ENCODE measurements at places on chromosomes 12 and 14. TPM values are rescaled to one million over a fixed set of nuclear protein-coding genes. Genes with fewer than 3 reads are reported as not detected.

Gene CCDC88C
- 25.6 TPM for total RNA-seq

Gene KRT2
- total RNA-seq: 3.6 TPM

DNA sequence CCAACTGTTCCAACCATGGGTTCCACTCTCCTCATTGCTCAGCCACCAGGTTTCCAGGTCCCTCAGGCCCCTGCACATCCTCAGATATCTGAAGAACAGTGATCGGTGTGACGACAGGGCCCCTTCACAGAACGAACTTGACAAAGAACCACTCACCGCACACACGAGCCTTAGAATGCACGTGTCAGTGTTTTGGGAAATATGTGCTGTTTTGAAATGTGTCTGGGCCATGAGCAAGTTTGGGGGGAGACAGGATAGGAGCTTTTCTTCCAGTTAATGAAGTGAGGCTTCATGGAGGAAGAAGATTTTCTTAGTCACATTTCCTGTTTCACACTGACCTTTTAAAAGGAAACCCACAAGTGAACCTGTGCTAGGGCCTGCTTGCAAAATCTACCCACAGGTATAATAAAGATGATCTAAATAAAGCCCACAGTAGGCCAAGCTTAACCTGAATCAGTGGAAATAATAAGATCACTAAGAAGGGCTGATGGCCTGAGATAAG, 58.6 kb downstream of the ZFP36L1 start:
- H3K36me3 ChIP-seq: no peaks in the 10 kb centered on the region
- no peak overlapping the region for H3K27ac ChIP-seq
- DNase-seq: no peak
- H3K4me3 ChIP-seq: no peak overlapping the region

DNA sequence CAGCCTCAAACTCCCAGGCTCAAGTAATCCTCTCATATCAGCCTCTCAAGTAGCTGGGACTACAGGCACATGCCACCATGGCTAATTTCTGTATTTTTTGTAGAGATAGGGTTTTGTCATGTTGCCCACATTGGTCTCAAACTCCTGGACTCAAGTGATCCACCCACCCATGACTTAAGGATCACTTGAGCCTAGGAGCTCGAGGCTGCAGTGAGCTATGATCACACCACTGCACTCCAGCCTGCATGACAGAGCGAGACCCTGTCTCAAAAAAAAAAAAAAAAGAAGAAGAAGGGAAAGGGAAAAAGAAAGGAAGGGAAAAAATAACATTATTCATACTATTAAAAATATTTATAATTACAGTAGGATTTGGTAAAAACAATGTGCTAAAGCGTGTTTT, 19.2 kb downstream of the EPS8 start:
- no peaks in the 10 kb centered on the region for H3K27me3 ChIP-seq
- no peaks in the 10 kb centered on the region for H3K4me1 ChIP-seq
- no peak for DNase-seq
- no peak overlapping the region for H3K4me3 ChIP-seq

GRCh38 chr12:107360482-107360881, 267.1 kb upstream of the CRY1 start:
- H3K27me3 ChIP-seq: no peaks in the 10 kb centered on the region
- H3K36me3 ChIP-seq: no peaks in the 10 kb centered on the region
- H3K4me1 ChIP-seq: peaks cover 5% of the 10 kb centered on the region
- no peak for DNase-seq
- H3K4me3 ChIP-seq: no peak overlapping the region

Gene CPNE6
- total RNA-seq: 0.05 TPM

Gene PLXNC1
- total RNA-seq: 11.0 TPM

Gene CLEC2A
- not detected for total RNA-seq

DNA sequence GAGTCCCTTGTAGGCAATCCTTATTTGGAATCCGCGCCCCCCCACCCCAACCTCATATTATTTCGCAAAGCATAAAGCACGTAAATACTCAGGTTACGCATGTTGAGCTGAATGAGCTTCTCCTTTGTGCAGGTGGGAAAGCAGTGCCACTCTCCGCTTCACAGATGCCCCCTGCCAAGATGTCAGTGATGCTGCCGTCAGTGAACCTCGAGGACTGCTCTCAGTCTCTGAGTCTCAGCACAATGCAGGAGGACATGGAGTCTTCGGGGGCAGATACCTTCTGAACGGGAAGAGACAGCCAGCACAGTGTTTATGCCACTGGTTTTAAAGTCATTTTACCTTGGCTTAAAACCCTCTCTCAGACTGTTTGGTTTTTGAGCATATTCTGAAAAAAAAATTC, 90.1 kb upstream of the DACT1 start:
- no peaks in the 10 kb centered on the region for H3K27me3 ChIP-seq
- no peak overlapping the region for H3K4me3 ChIP-seq
- H3K27ac ChIP-seq: no peak overlapping the region
- DNase-seq: no peak
- H3K36me3 ChIP-seq: no peaks in the 10 kb centered on the region
- H3K4me1 ChIP-seq: no peaks in the 10 kb centered on the region

- H3K4me3 ChIP-seq: no peak overlapping the region
- H3K27ac ChIP-seq: no peak overlapping the region
- DNase-seq: no peak
- peaks cover 4% of the 10 kb centered on the region for H3K36me3 ChIP-seq
- no peaks in the 10 kb centered on the region for H3K4me1 ChIP-seq
Measured at GRCh38 chr12:95136598-95136997, 63.2 kb upstream of the NR2C1 start.

- no peak overlapping the region for H3K27ac ChIP-seq
- no peak overlapping the region for H3K4me3 ChIP-seq
- no peak for DNase-seq
- H3K27me3 ChIP-seq: no peaks in the 10 kb centered on the region
Measured at GRCh38 chr14:71487449-71487848, 444.8 kb upstream of the RGS6 start.

DNA sequence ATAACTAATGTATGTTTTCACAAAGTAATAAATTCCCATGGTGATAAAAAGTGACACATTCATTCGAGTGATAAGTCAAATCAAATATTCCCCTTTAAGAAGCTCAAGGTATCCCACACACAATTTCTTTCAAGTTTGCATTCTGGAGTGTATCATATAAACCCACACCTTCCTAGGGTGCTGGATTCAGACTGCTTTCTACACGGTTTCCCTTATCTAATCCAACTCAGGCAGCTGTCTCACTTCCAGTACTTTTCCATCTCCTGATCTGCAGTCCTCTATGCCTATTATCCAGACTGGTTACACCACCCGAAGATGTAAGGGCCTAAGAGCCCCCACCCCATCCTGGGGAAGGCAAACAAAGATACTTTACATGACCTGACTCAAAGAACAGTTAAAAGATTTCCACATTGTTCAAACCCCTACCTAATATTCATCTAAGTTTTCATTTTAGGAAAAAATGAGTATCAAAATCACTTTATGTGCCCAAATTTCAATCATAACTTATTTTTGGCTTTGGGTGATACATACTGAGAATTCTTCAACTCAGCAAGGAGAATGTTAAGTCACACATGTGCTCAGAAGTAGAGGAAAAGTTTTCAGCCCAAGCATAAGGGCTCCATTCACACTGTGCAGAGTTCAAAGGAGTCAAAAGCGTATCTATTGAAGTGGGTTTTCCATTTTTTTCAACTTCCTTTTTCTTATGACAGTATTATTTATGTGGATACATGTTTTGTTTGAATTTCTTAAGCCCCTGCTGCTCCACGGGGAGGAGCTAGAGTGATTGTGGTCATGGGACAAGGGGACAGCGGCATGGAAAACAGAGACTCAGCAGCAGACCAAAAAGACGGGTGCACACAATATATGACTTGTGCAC, 41.8 kb downstream of the CORO1C start:
- H3K4me1 ChIP-seq: peaks cover 44% of the 10 kb centered on the region
- peak overlapping the region; percentile 88 for H3K27ac ChIP-seq
- peak; percentile 51 for DNase-seq
- H3K36me3 ChIP-seq: no peaks in the 10 kb centered on the region

DNA sequence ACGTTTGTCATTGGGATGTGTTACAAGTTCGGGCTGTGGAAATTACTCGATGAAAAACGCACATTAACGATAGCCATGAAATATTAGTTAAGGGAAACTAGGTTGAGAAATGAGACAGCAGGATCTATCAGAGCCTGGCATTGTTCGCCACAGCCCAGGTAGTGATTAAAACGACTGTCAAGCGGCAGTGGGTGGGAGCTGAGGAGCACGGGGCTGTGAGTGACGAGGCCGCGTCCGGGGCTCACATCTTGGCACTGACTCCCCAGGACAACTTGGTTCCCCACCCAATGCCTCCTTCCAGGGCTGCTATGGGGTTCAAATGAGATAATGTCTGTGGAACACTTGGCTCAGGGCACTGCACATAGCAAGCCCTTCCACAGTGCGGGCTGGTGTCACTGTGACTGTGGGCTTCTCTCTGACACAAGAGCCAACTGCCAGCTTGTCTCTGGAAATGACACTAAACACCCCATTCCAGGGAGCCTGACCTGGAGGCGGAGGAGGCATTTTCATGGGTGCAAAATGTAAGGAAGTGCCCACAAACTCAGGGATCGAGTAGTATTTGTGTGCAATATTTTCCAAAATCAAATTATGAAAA, 19.3 kb downstream of the MMAB start:
- no peak for DNase-seq
- H3K27me3 ChIP-seq: no peaks in the 10 kb centered on the region
- no peaks in the 10 kb centered on the region for H3K36me3 ChIP-seq
- H3K4me3 ChIP-seq: no peak overlapping the region

Gene PRB2
- total RNA-seq: 0.05 TPM

GRCh38 chr12:132189378-132190011, 45.2 kb downstream of the NOC4L start:
- peak overlapping the region; percentile 74 for H3K4me3 ChIP-seq
- no peaks in the 10 kb centered on the region for H3K36me3 ChIP-seq
- H3K27me3 ChIP-seq: peaks cover 26% of the 10 kb centered on the region
- peaks cover 55% of the 10 kb centered on the region for H3K4me1 ChIP-seq
- DNase-seq: peak; percentile 91

DNA sequence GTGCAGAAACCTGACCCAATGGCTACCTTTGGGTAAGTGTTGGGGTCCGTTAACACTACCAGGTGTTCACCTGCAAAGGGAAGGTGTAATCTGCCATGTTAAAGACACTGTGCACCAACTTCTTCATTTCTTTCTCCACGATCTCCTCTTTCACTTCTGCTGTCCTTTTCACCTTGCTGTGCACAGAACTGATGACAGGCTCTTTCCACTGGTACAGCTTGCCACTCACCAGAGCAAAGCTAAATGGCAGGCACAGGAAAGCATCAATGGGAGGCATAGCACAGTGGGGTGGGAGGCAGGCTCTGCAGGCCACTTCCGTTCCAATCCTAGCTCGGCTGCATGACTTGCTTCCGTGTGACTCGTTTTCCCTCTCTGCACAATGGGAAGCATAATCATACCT, 2.6 kb upstream of the C12orf76 start:
- H3K36me3 ChIP-seq: no peaks in the 10 kb centered on the region
- H3K4me1 ChIP-seq: peaks cover 8% of the 10 kb centered on the region
- no peak overlapping the region for H3K27ac ChIP-seq
- DNase-seq: no peak

Gene CMTM5
- total RNA-seq: 0.05 TPM

Gene RERG
- total RNA-seq: 1.4 TPM

DNA sequence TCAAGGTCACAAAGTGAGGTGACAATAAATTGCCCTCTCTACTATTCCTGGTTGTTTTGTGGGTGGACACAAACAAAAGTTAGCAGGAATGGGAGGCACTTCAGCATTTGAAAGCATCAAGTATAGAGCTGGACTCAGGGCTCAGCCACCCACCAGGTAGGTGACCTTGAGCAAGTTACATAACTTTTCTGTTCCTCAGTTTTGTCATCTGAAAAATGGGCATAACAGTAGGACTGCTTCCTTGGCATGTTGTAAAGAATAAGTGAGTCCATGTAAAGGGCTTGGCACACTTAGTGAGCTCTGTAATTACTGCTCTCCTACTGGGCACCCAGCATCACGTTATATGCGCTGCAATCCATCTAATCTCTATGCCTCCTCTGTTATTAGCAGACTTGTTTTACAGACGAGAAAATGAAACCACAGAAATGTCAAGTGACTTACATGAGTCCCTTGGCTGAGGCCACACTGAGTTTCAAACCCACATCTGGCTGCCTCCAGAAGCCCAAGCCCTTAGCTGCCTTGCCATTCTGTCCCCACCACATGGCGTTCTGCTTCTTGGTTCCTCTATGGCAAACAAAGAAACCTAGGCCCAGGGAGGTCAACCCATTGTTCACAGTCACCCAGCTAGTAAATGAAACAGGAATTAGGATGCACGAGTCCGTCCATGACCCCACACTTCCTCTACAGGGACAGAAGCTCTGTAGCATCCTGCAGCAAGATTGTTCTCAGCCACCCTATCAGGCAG, 63.2 kb upstream of the SLC24A4 start:
- H3K4me1 ChIP-seq: no peaks in the 10 kb centered on the region
- no peak overlapping the region for H3K4me3 ChIP-seq

DNA sequence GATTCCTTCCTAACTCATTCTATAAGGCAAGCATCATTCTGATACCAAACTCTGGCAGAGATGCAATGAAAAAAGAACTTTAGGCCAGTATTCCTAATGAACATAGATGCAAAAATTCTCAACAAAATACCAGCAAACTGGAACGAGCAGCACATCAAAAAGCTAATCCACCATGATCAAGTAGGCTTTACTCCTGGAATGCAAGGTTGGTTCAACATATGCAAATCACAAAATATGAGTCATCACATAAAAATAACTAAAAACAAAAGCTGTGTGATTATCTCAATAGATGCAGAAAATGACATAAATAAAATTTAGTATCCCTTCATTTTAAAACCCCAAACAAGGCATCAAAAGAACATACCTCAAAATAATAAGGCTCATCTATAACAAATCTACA, 98.9 kb downstream of the ACSS3 start:
- no peak overlapping the region for H3K27ac ChIP-seq
- no peak overlapping the region for H3K4me3 ChIP-seq
- no peaks in the 10 kb centered on the region for H3K4me1 ChIP-seq
- H3K27me3 ChIP-seq: no peaks in the 10 kb centered on the region
- DNase-seq: no peak
- H3K36me3 ChIP-seq: no peaks in the 10 kb centered on the region

- no peak overlapping the region for H3K27ac ChIP-seq
- no peak overlapping the region for H3K4me3 ChIP-seq
- no peaks in the 10 kb centered on the region for H3K27me3 ChIP-seq
- DNase-seq: no peak
- no peaks in the 10 kb centered on the region for H3K36me3 ChIP-seq
- H3K4me1 ChIP-seq: no peaks in the 10 kb centered on the region
Measured at GRCh38 chr14:57091030-57091608, 177.6 kb downstream of the EXOC5 start.

DNA sequence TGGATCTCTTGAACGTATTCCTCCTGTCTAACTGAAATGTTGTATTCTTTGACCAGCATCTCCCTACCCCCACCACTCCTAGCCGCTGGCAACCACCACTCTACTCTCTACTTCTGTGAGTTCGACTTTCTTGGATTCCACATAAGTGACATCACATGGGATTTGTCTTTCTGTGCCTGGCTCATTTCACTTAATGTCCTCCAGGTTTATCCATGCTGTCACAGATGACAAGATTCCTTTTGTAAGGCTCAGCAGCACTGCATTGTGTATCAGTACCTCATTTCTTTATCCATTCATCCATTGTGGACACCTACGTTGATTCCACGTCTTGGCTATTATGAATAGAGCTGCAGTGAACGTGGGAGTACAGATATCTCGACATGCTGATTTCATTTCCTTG, 10.5 kb downstream of the PRKAB1 start:
- H3K27me3 ChIP-seq: no peaks in the 10 kb centered on the region
- H3K27ac ChIP-seq: no peak overlapping the region
- no peak for DNase-seq
- peaks cover 4% of the 10 kb centered on the region for H3K4me1 ChIP-seq

Gene ADCY4
- 1.9 TPM for total RNA-seq

Measured in thymus (tissue), 14 donors.